CD4-positive, alpha-beta T cell treated with Interleukin-1 beta for 1 hour (primary cell): ENCODE measurements at places on chromosomes 16 and 17.

GRCh38 chr16:89564476-89565255 lies 4.2 kb downstream of the RPL13 start:
- no peak for DNase-seq

- DNase-seq: peak; percentile 69
These were observed 2.3 kb downstream of the TOP2A start for GRCh38 chr17:40415390-40415789.

DNA sequence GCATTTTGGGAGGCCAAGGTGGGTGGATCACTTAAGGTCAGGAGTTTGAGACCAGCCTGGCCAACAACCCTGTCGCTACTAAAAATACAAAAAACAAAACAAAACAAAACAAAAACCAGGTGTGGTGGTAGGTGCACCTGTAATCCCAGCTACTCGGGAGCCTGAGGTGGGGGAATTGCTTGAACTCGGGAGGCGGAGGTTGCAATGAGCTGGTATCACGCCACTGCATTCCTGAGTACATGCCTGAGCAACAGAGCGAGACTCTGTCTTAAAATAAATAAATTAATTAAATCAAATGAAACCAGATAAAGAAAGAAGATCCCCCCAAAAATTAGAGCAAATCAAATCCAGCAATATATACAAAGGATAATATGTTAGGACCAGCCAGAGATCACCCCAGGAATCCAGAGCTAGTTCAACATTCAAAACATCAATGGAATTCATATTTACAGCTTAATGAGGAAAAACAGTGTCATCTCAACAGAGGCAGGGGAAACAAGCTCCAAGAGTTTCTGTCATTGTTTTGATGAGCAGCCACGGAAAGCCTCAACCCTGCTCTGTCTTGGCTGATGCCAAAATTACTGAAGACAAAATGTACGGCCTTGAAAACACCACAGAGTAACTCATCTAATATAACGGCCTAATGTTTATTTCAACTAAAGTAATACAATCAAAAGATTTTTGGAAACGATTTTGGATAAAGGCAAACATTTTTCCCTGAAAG lies 3.7 kb downstream of the PEMT start:
- DNase-seq: no peak

DNA sequence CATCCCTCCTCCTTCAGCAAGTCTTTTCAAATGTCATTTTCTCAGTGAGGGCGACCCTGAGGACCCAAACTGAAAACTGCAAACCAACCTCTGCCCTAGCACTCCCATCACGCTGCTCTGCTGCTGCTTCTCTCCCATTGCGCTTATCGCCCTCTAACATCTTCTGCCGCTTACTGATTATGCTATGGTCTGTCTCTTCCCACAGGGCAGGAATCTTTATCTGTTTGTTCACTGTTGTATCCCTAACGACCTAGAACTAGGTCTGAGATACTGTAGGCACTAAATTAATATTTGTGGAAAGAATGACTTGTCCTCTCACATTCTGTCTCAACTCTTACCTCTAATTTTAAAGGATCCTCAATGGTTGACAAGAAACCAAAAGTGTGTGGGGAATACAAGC lies 12.5 kb downstream of the ZSCAN32 start:
- no peak for DNase-seq

- no peak for DNase-seq
These were observed 23.1 kb downstream of the MRC2 start for GRCh38 chr17:62650587-62650986.

DNA sequence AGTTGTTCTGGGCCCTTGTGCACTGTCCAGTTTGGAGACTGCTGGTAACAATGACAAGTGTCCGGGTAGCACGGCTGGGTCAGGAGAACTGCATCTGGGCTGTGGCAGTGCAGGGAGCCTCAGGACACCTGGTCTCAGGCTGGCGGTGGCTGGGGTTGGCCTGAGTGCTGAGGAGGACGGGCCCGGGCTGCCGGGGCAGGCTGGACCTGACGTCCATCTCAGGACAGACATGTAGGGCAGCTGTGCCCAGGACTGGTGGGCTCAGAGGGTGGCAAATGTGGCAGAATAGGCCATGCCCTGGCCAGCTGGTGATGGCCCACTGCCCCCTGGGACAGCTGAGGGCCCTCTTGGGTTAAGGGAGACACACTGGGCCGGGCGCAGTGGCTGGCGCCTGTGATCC lies 4.2 kb upstream of the NLRC3 start:
- no peak for DNase-seq

DNA sequence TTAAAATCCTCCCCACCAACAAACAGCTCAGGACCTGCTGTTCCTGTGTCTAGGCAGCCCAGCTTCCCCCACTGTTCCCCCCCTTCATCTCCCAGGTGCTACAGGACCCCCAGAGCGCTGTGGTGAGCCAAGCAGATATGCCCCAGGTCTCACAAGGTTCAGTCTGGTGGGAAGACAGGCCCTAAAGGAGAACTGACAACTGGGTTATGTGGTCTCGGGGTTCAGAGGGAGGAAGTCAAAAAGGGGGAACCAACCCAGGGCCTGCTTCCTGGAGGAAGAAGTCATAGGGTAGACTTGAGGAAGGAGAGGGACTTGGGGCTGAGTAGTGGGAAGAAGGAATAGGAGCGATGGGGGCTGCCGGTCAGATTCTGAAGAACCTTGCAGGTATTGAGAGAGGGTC lies 2.6 kb downstream of the RIPOR1 start:
- peak; percentile 67 for DNase-seq

- DNase-seq: no peak
These were observed 23.6 kb downstream of the BMERB1 start for GRCh38 chr16:15457958-15458357.

GRCh38 chr17:10018461-10018891 lies 113.4 kb upstream of the RCVRN start:
- DNase-seq: peak; percentile 68

- DNase-seq: no peak
These were observed 32.8 kb downstream of the LDHD start for GRCh38 chr16:75083813-75084212.

GRCh38 chr16:87297918-87298631 lies 19.1 kb downstream of the C16orf95 start:
- DNase-seq: peak; percentile 13

- no peak for DNase-seq
These were observed 208.9 kb downstream of the SHISA9 start for GRCh38 chr16:13110124-13110796.

DNA sequence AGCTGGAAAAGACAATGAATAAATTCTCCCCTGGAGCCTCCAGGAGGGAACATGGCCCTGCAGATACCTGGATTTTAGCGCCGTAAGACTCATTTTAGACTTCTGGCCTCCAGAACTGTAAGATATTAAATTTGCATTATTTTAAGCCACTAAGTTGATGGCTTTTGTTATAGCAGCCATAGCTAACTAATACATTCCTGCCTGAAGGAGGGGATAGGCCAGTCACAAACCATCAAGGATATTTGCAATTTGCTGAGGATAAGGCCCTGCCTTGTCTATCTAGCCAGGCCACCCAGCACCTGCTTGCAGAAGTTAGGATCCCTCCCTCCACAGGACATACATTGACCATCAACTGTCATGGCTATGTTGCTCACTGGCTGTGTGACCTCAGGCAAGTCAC lies 4.9 kb upstream of the KCNG4 start:
- no peak for DNase-seq

GRCh38 chr17:45813048-45813725 lies 29.1 kb downstream of the CRHR1 start:
- DNase-seq: no peak

- peak; percentile 62 for DNase-seq
These were observed at the start of gene RNF135 for GRCh38 chr17:30970831-30971567. Gene RNF135, plus strand, starts transcription at chr17:30971039. Its CDS starts 35 bp downstream, at chr17:30971074.

DNA sequence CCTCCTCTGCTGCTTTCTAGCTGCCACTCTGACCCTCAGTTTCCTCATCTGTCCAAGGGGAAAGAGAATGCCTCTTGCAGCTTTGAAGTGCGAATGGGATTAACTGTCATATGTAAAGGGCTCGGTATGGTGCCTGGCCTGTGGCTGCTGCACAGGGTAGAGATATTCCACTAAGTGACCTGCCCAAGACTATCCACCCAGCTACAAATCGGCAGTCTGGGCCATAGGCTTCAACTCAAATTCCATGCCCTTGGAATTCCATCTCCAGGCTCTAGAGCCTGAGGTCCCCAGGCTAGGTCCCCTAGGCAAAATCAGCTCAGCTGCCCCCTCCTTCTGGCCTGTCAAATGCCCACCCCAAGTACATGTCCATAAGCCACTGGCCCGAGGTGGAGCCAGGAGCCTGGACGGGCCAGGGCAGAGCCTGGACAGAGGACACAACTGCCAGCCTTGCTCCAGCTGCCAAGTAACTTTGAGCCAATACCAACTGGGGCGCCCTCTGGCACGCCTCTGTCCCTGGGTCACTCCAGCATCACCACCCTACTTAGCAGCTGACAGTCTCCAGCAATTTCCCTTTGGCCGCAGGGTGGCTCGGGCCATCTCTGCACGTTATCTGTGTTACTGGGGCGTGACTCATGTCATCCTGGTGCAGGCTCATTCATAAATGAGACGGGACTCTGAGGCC lies 57.2 kb downstream of the SDK2 start:
- no peak for DNase-seq

GRCh38 chr16:678209-678857 lies 1.9 kb upstream of the STUB1 start:
- no peak for DNase-seq

DNA sequence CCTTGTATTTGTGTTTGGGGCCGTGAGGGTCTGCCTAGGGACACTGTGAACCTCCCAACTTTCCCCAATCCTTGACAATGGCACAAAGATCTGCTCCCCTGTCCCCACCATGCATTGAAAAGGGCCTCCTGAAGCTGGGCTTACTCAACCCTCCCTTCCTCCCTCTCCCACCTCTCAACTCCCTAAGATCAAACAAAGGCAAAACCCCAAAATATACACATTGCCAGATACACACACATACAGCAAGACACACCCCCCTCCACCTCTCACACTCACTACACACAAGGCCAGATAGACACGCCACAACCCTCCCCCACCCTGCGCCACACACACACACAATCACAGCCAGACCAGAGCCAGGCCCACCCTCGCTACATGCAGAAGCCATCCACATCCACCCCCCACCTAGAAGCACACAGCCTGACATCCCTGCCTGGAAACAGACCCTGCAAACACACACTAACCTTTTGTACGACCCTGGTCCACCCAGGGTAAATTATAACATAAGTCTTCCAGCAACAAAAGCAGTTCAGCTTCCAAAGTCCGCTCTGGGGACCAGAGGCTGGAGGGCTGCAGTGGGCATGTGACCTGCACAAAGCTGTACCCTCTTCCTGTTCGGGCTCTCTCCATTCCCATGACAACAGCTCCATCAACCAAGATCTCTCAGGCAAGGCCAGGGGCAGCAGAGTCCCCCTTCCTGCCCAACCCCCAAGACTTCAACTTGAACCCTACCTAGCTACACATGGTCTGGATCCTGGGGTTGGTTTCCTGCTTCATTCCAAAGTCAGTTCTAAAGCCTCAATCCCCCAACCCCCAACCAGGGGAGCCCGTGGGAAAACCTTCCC lies 1.9 kb downstream of the PCGF2 start:
- DNase-seq: no peak

GRCh38 chr17:42422958-42423712 lies at the start of gene CAVIN1:
Gene CAVIN1, minus strand, starts transcription at chr17:42423256. Its CDS starts 159 bp downstream, at chr17:42423097.
- DNase-seq: no peak

DNA sequence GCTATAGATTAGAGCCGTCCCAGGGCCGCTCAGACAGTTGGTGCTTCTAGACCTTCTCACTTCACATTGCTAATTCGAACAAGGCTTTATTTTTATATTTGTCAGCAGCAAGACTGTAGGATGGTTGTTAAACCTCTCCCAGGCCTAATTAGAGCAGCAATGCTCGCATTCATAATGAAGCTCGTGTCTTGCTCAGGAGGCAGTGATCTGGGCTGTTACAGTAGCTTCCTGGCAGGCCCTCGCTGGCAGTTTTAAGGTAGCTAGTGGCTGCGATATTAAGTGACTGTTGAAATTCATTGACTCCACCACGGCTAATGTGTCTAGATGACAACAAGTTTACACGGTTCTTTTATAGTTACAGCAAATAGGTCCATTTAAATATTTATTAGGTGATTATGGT lies 23.2 kb upstream of the ANKFN1 start:
- DNase-seq: no peak

- DNase-seq: no peak
These were observed 224.0 kb upstream of the TNRC6C start for GRCh38 chr17:77734371-77735080.

DNA sequence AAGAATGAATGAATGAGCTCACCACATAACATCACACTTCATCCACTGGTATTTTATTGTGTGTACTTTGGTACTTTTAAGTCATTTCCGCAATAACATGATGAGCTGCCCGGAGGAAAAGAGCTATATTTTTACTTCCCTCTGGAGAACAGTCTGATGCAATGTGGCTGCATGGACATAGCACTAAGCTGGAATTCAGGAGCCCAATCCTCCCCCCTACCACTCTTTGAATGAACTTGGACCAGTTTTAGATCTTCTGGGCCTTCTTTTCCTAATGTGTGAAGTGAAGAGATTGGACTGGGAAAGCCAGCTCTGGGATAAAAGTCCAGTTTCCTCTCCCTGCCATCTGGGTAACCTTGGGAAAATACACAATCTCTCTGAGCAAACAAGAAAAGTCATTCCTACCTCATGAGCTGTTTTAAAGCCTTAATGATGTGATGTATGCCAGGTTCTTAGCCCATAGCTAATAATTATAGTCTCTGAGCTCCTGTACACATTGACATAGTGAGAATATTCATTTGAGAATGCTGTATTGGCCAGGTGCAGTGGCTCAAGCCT lies 79.3 kb downstream of the ABCC12 start:
- no peak for DNase-seq

- DNase-seq: no peak
These were observed 476.2 kb downstream of the HAPSTR1 start for GRCh38 chr16:9567666-9568065.

DNA sequence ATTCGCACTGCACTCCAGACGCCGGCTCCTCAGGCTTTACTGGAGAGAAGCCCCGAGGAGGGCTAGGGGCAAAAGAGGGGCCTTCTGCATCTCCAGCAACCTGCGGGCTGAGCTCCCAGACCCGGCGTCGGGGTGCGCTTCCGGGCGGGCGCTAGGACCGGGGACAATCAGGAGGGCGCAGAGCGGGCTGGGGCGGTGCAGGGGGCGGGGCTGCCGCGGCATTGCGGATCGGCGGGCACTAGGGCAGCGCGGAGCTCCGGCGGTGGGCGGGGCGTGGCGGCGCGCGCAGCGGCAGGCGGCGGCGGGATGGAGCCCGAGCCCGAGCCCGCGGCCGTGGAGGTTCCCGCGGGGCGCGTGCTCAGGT lies at the start of gene TSEN54:
TSS of gene TSEN54 (plus strand) at position 274 of the 364 bp plus-strand sequence. CDS start at position 307, 33 bp downstream.
- DNase-seq: peak; percentile 94

DNA sequence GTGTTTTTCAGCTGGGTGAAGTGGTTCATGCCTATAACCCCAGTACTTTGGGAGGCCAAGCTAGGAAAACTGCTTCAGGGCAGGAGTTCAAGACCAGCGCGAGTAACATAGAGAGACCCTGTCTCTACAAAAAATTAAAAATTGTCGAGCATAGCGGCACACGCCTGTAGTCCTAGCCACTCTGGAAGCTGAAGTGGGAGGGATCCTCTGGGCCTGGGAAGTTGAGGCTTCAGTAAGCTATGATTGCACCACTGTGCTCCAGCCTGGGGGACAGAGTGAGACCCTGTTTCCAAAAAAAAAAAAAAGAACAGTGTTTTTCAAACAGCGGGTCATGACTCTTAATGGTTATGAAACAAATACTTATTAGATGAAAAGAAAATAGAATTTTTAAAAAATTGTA lies 2.3 kb upstream of the CYTH1 start:
- no peak for DNase-seq

GRCh38 chr17:58388302-58389190 lies 28.8 kb downstream of the RNF43 start:
- DNase-seq: no peak

- DNase-seq: peak; percentile 34
These were observed 650.4 kb downstream of the WWOX start for GRCh38 chr16:78749745-78750268.

GRCh38 chr17:14737984-14738651 lies 437.2 kb downstream of the HS3ST3B1 start:
- peak; percentile 70 for DNase-seq
